AG08396 (cell line): ENCODE measurements at places on chromosomes 13 and 19.
A peak's percentile ranks its signal among the peaks of the same experiment; 100 is the strongest.

DNA sequence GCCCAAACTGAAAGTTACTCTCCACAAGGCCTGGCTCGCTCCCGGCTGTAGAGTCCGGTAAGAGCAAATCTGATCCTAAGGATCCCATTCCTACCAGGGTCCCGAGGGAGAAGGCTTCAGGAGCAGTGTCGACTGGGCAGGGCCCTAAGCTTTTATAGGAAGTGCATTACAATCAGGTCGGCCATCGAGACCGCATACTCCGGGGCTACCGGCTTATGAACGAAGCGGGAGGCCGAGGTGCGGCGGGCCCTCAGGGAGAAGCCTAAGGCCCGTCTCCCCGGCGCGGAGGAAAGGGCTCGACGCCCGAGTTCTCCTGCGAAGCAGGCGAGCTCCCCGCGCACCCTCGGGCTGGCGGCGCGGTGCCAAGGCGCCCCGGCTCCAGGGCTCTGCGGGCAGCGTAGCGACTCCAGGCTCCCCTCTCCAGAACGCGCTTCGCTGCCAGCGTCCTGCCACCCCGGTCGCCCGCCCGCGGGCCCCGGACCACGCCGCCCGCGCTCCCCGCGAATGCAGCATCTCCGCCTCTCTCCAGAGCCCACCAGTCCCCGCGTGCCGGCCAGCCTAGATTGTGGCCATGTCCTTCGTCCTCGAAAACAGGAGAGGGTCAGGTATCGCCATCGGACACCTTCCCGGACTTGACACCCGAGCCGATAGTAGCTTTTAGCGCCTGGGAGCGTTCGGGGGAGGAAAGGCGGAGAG lies 1.4 kb downstream of the EFNB2 start:
- DNase-seq: peak; percentile 61

DNA sequence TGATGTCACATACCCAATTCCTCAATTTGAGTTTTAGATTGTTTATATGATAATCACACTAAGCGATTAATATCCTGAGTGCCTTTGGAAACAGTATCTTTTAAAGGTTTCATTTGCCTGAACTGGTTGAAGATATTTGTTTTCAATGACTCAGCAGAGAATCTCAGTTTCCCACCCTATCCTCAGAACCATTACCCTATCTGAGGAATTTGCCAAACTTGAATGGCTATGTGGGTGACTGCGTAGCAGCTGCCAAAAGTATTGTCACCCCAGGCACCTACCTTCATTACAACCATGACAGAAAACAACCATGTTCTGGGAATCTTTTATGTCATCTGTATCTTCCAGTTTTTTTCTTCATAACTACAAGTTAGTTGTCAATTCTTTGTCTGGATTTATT lies 440.1 kb upstream of the NBEA start:
- no peak for DNase-seq

DNA sequence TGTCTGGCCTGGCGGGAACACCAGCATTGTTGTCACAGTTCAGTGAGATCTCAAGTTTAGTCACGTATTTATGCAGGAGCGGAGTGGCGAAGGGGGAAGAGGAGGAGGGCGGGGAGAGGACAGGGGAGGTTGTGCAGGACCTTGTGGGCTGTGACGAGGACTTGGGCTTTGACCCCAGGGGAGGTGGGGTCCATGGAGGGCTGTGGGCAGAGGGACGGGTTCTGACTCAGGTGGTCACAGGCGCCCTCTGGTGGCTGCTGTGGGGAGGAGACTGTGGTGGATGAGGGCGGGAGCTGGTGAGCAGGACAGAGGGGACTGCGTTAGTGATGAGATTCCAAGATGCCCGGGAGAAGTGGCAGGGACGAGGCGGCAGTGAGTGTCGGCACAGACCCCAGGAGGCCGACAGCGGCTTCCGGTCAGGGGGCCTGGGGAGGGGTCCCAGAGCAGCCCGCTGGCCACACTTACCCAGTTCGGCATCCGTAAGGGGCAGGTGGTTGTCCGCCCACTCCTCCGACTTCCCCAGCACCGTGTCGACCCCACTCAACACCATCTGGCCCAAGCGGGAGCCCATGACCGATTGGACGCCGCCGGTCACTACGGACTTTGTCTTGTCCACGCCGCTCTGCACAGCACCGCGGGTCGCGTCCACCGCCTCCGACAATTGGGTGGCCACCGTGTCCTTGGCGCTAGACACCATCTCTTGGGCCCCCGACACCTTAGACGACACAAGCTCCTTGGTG lies 15.7 kb downstream of the PLIN3 start:
- DNase-seq: peak; percentile 77

GRCh38 chr13:71252184-71252704 lies 614.8 kb downstream of the DACH1 start:
- no peak for DNase-seq

- DNase-seq: no peak
Measured at GRCh38 chr13:78592584-78592983, 10.8 kb downstream of the POU4F1 start.

DNA sequence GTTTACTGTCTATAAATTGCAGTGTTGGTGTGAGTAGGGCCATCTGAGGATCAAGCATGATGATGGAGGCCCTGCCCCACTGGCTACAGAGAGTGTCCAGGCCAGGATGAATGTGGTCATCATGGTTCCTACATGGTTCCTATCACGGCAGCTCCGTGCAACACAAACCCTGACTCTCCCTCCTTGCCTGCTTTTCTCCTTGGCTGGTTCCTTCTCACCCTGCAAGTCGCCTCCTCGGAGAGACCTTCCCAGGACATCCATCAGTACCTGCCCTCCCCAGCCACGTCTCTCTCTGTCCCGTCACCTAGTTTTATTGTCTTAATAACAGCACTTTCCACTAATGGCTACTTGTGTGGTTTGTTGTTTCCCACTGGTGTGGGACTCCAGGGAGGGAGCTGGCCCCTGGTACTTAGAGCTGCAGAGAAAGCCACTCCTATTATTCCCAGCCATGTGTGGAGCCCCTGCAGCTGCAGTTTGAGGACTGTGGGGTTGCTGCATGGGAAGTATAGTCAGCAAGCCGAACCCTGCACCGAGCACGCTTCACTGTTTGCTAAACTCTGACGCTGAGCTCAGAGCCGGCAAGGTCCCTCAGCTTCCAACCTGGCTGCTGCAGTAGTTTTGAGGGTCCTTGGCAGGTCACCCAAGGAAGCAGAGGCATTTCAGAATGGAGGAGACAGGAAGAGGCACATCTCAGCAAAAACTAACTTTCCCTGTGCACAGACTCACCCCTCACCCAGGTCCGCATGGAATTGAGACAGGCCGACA lies 146.4 kb upstream of the VSTM2B start:
- DNase-seq: no peak

DNA sequence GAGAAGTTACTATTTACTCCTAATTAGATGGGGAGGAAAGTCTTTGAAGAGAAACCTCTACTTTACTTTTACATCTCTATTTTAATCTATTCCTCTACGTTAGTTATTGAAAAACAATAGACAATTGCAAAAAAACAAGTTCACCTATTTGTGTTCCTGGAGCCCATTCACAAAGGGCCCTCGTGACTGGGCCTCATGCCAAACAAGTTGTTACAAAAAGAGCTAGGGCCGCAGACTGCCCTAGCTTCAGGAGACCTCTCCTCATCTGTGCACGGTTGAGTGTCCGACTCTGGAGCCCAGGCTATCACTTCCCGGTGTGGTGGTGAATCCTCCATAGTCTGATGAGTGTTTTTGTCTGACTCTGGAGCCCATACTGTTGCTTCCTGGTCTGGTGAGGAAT lies 190.9 kb downstream of the ZNF486 start:
- DNase-seq: no peak

GRCh38 chr13:37701972-37702371 lies 103.4 kb upstream of the POSTN start:
- DNase-seq: peak; percentile 75

DNA sequence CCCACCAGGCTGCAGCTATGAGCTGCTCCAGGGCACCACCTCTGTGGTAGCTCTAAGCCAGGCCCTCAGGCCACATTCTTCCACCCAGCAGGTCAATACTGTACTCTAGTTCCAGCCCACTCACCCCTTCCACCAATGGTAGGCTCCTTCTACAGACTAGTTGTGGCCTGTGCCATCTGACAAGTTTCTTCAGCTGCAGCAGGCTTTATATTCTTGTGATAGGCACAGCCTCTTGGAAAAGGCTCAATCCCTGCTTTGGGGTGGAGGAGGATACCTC lies 8.5 kb downstream of the MICU2 start:
- DNase-seq: no peak

DNA sequence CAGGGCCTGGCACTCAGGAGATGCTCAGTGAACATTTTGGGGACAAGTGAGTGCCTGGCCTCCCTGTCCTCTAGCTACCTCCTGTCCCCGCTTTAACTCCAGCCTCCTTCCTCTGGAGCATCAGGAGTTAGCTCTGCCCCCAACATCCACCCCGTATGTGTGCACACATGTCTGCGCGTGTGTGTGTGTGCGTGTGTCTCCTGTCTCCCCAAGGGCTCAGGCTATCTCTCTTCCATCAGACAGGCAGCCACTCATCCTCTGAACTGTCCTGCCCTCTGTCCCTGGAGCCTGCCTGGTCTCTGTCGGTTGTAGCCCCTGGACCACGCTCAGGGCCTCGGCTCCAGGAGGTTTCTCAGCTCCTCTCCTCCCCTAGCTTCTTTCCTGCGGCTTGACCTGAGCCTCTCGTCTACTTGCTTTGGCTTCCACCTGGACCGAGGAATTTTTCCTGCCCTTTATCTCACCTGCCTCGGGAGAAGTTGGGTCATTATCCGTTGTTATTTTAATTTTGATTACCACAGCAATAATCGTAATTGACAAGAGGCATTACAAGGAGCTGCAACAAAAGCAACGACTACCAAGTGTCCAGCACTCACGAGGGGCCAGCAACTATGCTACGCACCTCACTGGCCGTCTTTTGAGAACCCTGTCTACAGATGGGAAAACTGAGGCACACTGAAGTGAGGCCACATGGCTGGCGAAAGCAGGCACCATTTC lies 32.0 kb upstream of the ASF1B start:
- no peak for DNase-seq

- peak; percentile 93 for DNase-seq
Measured at GRCh38 chr13:110819203-110820014, 95.5 kb downstream of the ANKRD10 start.

DNA sequence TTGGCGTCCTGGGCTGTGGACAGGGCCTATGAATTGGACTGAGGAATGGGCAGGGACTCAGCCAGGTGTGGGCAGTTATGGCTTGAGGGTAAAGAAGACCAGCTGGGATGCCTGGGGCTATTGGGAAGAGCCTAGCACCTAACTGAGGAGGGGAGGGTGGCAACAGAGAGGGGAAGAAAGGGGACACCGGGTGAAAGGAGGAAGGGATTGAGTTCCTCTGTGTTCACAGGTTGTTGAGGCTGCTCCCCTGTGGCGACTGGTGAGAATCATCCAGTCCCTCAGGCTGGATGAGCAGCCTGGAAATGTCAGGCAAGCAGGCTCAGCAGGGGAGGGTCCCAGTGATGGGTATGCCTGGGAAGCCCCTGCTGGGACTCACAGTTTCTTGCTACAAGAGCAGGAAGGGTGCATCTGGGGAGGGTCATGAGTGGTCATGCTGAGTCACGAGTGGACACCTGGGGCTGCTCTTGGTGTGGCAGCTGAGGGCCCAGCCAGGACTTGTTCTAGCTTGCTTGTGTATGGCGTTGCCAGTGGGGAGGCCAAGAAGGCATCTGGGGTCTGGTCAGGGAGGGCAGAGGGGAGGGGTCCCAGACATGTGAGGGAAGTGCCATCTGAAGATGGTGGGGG lies 1.4 kb downstream of the ZNF324 start:
- DNase-seq: no peak

DNA sequence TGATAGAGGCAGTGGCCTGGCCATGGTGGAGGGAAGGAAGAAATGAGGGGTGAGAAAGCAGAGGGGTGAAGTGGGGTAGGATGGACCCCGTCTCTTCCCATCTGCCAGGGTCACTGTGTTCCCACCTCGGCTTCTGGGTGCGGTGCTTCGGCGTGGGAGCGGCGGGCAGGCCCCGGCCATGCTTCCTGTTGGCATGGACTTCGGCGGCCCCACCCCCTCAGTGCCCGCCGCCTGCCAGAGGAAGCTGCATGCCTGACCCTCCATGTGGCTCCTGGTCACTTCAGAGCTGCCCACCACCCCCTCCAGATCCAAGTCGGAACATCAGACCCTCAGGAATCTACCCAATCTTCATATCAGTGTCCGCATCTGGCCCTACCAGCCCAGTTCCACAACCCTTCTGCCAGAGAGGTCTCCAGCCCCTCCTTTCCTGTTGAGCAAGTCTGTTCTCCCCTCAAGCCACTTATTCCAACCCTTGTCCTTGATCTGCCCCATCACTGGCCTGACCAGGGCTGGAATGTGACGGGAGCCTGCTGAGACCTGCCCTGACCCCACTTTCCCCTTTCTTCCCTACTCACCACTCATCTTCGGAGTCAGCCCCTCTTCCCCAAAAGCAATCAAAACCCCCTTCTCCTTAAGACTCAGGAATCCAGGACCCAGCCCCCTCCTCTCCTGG lies 1.5 kb downstream of the KCNN4 start:
- DNase-seq: no peak

- peak; percentile 29 for DNase-seq
Measured at GRCh38 chr13:52399708-52400107, 6.3 kb downstream of the THSD1 start.

DNA sequence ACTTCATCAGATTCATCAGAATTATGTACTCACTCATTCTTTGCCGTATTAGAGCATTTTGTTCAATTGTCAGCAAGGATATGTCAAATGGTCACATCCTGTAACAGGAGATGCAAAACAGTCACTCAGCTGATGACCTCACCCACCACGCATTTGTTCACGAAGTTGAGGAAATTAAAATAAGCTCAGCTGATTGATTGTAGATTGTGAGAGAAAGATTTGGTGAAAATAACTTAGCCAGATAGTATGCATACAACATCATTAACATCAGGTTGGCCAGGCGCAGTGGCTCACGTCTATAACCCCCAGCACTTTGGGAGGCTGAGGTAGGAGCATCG lies 22.6 kb upstream of the CDC16 start:
- DNase-seq: no peak
